ENCODE measurements at places on chromosomes 11 and 22.

- DNase-seq: no peak
Measured at GRCh38 chr22:45837508-45837907, 139.5 kb downstream of the WNT7B start.

- DNase-seq: no peak
Measured at GRCh38 chr22:48944433-48944750, 883.3 kb downstream of the BRD1 start.

- no peak for DNase-seq
Measured at GRCh38 chr11:102534261-102534872, 3.8 kb upstream of the MMP7 start.

GRCh38 chr11:78717041-78717440 lies 142.4 kb upstream of the NARS2 start:
- DNase-seq: no peak

GRCh38 chr11:1153951-1154493 lies 3.7 kb upstream of the MUC5AC start:
- no peak for DNase-seq

DNA sequence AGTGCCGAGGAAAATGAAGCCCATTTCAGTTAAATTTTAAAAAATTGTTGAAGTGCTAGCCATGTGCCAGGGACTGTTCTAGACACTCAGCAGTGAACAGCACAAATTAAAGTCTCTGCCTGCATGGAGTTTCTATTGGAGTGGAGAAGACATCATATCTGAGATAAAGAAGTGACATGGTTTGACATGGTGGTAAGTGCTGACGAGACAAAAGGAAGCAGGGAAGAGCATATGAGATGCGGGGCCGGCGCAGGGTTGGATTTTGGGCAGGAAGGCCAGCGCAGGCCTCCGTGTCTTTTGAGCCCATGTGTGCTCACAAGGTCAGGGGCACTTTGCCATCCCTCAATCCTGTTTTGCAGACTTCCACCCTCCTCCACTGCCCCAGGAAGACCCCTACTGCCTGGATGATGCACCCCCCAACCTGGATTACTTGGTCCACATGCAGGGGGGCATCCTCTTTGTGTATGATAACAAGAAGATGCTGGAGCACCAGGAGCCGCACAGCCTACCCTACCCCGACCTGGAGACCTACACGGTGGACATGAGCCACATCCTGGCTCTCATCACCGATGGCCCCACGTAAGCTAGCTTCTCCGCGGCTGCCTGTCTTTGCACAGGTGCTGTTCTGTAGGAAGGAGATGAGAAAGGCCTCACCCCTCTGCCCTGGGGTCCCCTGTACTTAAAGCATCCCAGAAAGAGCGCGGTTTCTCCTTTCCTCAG lies 29.6 kb downstream of the AMPD3 start:
- DNase-seq: no peak

GRCh38 chr11:10233581-10233980 lies 60.4 kb downstream of the SBF2 start:
- DNase-seq: no peak

- no peak for DNase-seq
Measured at GRCh38 chr11:1571760-1572196, 293 bp downstream of the DUSP8 start.

DNA sequence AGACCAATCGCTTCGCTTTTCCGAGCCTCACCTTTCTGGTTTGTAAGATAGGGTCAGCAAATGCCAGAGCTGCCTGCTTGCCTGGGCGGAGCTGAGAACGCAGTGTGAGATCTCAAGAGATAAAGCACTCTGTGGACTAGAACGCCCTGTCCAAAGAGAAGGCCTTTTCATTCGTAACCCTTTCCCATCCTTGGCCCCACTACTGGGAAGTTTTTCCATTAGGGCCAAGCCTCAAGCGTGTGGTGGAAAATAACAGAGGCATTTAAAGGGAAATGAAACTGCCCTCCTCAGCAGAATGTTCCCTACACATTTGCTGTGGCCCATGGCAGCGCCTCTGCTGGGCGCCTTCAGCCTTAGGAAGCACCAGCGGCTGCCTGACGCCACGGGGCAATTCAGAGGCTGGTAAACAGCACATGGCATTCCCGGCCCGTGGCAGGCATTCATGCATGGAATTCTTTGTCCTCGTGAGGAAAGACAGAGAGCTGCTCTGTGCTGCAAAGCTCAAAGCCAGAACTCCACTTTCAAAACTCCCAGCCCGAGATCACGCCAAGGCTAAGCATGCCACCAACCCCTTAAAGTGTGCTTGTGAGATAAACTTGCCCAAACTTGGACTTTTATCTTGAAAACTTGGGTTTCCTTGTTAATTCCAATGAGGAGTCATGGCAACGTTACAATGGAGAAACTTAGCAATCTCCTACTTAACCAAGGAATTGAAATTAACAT lies 38.1 kb downstream of the AHNAK start:
- DNase-seq: no peak

DNA sequence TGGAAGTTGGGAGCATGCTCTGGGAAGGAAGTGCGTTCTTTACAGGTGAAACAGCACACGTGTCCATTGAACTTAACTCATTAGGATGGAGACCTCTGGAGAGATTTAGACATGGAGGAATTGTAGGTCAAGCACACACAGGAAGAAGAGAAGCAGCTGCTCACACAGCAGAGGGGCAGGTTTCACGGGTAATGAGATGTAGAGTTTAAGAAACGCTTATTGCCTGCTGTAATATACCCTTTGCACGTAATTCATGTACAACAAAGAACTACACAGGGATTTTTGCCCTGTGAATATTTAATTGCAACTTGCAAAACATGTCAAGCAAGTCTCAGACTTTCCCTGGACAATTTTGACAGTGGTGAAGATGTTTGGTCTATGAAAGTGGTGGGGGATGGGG lies 508.0 kb downstream of the OPCML start:
- DNase-seq: no peak

DNA sequence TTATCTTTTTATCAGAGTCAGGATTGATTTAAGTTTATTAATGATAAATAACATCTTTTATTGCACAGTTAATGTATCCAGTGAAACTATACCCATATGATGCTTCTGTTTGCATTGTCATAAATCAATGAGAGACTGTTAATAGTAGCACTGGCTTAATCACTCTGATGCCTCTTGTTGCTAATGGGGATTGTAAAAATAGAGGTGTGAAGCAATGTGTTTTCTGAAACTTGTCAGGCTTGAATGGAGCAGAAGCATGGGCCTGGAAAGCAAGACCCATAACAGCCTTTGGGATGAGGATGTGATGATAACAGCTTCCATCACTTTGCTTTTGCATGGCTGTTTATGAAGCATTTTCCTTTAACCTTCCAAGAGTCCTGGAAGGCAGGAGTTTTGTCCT lies 319.7 kb downstream of the DDX10 start:
- DNase-seq: no peak

- DNase-seq: no peak
Measured at GRCh38 chr11:73379189-73379880, 3.1 kb downstream of the RELT start.

DNA sequence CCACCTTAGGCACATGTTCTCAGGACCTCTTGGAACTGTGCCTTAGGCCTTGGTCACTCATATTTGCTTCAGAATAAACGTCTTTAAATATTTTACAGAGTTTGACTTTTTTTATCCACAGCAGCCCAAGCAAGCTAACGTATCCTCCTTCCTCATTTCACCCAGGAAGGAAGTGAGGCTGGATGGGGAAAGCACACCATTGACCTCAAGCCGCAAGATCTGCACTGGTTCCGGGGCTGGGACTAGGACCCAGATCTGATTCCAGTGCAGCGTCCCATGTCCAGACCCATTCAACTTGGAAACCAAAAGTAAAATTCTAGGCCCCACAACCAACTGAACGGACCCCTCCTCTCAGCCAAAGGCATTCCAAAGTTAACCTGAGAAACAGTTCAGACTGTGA lies 2.4 kb upstream of the LGALS12 start:
- DNase-seq: no peak

GRCh38 chr11:78952890-78953289 lies 378.2 kb upstream of the NARS2 start:
- DNase-seq: no peak

GRCh38 chr11:77559686-77560401 lies 29.9 kb upstream of the AQP11 start:
- DNase-seq: no peak

- DNase-seq: no peak
Measured at GRCh38 chr11:102253020-102253715, 64.1 kb upstream of the BIRC3 start.

DNA sequence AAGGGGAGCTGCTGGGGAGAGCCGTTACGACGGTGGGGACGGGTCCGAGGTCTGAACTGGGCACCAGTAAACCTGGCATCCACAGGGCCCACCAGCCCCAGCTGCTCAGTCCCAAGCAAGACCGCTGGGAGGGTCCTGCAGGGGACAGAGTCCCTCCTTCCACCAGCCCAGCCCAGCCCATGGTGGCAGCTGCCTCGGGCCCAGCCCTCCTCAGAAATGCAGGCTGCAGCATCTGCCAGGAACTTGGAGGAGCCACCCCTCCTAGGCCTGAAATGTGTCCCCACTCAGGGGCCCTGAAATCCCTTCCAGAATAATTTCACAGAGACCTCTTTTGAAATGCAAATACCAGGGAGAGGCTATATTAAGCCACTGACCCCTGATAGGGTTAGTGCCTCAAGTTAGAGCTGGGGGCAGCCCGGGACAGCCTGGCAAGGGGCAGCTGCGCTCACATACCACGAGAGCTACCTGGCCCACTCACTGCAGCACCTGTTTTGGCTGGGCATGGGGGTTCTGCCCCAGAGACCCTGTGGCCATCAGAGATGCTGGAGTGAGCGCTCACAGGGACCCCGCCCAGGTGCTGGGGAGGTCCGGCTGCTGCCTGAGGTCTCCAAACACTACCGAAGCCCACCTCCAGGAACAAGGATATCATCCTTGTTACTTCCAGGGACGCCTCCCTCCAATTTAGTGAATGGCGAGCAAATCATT lies 53.1 kb downstream of the CELSR1 start:
- DNase-seq: no peak

DNA sequence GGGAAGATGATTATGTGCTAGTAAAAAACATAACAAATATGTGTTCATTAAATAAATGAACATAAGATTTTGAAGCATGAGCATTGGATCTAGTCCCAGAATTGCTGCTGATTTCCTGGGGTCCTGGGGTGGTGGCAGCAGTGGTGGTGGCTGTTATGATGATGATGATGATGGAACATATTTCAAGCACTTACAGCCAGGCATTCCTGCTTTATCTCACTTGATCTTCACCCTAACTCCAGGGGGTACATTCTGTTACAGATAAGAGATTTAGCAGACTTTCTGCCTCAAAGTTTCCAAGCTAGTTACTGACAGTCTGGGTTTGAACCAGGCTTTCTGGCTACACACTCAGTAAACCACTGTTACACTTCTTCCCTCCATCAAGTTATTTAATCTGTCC lies 5.2 kb downstream of the TRAPPC4 start:
- DNase-seq: no peak

- DNase-seq: no peak
Measured at GRCh38 chr11:47078751-47079521, 97.7 kb downstream of the ARFGAP2 start.

GRCh38 chr11:11458485-11458884 lies 105.4 kb upstream of the CSNK2A3 start:
- DNase-seq: no peak

DNA sequence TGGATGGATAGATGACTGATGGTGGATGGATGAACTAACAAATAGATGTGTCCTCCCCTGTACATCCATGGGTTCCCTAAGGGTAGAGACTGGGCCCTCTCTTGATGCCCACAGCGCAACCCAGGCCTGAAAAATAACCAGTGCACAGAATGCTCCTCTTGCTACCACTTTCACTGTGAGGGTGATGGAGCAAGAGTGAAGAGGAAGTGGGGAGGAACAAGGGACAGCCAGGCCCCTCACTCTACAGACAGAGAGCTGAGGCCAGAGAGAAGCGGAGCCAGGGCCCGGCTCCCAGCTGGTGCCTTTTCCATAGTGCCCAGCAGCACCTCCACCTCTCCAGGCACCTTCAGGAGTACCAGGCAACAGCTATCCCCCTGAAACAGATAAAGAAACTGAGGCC lies 67.7 kb downstream of the THAP12 start:
- no peak for DNase-seq

- DNase-seq: no peak
Measured at GRCh38 chr11:124751391-124751740, 689 bp downstream of the VSIG2 start.

DNA sequence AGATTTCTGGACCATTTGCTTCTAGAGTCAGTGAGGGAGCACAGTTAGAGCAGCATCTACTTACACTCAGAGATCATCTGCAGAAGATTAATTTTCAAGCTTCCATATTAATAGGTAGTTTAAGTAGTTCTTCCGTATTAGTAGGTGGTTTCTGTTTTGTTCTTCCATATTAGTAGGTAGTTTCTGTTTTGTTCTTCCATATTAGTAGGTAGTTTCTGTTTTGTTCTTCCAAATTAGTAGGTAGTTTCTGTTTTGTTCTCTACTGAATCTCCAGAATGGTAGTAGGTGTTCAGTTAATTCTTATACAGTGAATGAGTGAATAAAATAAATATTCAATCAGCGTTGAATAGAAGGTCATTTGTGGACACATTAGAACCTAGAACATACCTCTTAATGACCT lies 175.7 kb downstream of the TMEM135 start:
- DNase-seq: no peak

- no peak for DNase-seq
Measured at GRCh38 chr11:124745270-124745834, 5.6 kb downstream of the NRGN start.

GRCh38 chr11:28110108-28110820 lies 2.1 kb downstream of the METTL15 start:
- DNase-seq: peak; percentile 48

- no peak for DNase-seq
Measured at GRCh38 chr11:22006901-22007300, 186.0 kb upstream of the ANO5 start.

DNA sequence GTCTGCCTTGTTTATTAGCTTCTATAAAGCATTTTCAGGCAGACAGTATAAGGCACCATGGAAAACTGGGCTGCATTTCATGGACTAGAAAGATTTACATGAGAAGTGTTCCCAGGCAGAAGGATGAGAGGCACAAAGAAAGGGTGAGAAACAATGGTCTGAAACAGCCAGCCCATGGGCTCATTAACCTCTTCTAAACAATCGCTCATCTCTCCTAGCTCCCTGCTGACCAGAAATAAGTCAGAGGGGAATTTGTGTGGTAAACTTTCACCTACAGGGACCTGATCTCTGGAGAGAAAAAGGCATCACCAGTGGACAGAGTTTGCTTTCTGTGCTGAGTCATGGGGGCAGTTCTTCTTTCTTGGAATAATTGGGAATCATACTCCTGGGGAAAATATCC lies 51.8 kb upstream of the KIRREL3 start:
- no peak for DNase-seq

- no peak for DNase-seq
Measured at GRCh38 chr11:92387859-92388258, 163.2 kb downstream of the FAT3 start.

DNA sequence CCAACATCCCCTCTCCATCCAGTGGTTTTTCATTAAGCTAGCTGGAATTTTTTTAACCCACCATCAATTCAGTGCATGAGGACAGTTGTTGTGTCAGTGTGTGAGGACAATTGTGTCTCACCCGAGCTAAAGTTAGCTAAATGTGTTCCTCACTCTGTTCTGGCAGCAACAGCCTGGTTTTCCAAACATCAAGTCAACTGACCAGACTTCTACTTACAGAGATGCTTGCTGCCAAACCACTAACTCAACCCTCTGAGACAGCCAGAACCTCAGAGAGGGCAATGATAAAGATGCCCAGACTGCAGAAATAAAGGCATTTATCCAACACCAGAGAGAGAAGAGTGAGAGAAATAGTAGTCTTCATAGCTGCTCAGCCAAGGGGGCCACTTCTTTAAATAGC lies 6.7 kb downstream of the PAMR1 start:
- DNase-seq: no peak

Measured in activated T-cell treated with anti-CD3 and anti-CD28 coated beads for 1 hour (primary cell).